ENCODE measurements at places on chromosomes 1 and 21.

DNA sequence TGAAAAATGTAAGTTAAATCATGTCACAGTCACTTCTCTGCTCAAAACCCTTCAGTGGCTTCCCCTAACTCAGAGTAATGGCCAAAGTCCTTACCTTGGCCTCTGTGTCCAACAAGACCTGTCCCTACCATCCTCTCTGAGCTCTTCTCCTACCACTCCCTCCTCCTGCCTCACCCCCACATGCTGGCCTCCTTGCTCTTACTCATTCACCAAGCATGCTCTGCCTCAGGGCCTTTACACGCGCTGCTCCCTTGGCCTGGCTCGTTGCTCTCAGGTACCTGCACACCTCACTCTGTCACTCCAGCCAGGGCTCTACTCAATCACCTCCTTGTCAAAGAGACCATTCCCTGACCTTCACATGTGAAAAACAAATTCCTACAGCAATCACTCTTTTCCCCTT lies 54.2 kb downstream of the SEC16B start:
- no peak for DNase-seq

GRCh38 chr1:200624679-200625335 lies 4.3 kb upstream of the KIF14 start:
- no peak for DNase-seq

- DNase-seq, result no peak
These were observed 18.0 kb upstream of the VSIG8 start for GRCh38 chr1:159880430-159880829.

- no peak for DNase-seq
These were observed 16.6 kb upstream of the KDF1 start for GRCh38 chr1:26976621-26977510.

- DNase-seq, result no peak
These were observed 144.0 kb downstream of the PGBD5 start for GRCh38 chr1:230282157-230282556.

DNA sequence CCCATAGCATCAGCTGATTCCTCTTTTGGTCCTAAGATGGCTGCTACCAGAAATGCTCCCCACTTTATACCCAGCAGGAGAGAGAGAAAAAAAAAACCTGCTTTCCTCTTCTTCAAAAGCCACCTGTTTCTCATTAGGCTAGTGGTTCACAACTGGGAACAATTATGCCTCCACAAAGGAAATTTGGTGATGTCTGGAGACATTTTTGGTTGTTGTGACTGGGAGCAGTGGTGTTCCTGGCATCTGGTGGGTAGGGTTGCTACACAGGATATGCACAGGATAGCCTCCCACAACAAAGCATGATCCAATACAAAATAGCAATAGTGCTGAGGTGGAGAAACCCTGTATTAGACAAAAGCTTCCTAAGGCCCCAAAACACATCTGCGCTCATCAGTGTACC lies 38.5 kb upstream of the SGIP1 start:
- no peak for DNase-seq

- DNase-seq, result no peak
These were observed 9.3 kb downstream of the DMAP1 start for GRCh38 chr1:44222397-44223186.

DNA sequence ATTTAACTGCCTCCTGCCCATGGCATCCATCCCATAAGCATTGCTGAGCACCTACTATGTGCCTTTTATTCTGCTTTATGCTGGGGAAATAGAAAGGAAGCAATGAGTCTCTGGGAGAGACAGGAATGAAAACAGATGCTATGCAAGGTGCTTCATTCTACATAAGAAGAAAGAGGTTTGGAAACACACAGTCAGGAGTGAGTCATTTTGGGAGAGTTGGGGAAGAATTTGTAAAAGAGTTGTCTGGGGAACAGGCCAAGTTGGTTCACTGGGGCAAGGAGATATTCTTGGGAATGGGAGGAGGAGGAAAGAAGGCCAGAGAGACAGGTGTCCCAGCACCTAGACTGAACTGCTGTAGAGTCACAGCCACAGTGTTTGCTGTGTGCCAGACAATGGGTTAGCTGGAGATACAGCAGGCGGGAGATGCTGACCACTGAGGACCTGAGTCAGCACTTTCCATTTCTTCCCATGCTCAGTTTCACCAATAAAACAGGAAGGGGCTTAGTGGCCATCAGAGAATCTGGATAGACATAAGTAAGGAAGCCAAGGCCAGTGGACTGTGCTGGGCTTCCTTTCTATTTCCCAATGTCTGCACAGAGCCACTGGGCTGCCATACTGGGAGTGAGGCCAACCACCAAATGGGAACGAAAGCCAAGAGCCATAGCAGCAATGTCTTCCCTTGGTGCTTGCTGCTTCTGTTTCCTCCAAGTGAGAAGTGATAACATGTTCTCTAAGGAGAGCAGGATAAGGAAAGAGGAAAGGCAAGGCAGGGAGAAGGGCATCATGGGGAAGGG lies 187.7 kb upstream of the USP24 start:
- no peak for DNase-seq

DNA sequence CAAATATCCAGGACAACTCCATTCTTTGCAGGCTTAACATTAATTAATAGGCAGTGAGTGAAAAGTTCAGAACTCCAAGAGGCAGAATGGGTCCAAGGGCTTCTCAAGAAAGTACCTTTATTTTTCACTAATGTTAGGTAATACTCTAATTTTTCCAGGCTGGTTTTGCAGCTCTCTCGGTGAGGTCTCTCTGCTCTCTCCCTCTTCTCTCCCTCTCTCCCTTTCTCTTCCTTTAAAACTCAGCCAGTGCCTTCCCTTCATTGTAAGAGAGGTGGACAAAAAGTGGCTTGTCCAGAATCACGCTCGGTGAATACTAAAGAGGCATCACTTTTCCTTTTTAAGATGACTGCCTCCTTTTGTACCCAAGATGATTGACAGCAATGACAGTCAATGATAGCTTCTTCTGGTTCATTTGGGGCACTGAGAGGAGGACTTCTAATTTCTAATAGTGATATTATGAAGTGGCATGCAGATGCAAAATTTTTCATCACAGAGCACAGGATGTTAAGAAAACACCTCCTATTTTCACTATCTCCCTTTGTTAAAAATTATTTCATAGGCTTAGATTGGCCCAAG lies 1.3 kb upstream of the CHI3L1 start:
- no peak for DNase-seq

- no peak for DNase-seq
These were observed 261.4 kb upstream of the USP24 start for GRCh38 chr1:55476445-55477015.

DNA sequence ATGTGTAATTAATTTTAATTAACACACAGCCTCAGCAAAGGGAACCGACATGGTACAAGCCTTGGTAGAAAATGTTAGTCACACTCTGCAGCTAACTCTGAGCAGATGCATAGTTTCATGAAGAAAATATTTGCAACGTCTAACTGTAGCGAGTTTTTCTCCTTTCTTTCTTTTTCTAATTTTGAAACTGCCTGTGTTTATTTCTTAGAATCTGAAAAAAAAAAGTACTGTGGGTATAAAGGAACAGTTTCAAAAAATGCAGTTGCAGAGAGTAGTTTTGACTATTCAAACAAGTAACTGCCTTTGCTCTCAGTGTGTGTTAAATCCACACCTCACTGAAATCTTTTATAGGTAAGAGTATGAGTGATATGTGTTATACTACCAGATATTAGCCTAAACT lies 149.9 kb upstream of the C1orf105 start:
- DNase-seq, result no peak

GRCh38 chr1:209652873-209653401 lies 712 bp upstream of the LAMB3 start:
- DNase-seq, result no peak

GRCh38 chr1:66383168-66383567 lies 150.8 kb upstream of the SGIP1 start:
- DNase-seq, result no peak

DNA sequence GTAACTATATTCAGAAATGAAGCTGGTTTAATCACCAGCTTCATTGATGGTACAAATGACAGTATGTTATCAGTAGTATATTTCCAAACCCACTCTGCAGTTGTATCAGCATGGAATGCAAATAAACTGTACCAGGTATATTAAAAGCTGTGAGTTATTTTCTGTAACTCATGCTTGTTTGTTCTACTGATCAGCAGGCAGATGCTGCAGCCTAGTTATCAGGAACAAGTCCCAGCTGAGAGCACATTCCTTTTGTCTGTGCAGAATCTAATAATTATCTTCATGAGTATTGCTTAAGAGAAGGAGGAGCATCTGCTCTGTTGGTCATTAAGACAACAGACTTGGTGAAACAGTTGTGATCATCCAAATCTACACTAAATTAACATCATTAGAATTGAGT lies 1331.1 kb downstream of the MRPL39 start:
- no peak for DNase-seq

DNA sequence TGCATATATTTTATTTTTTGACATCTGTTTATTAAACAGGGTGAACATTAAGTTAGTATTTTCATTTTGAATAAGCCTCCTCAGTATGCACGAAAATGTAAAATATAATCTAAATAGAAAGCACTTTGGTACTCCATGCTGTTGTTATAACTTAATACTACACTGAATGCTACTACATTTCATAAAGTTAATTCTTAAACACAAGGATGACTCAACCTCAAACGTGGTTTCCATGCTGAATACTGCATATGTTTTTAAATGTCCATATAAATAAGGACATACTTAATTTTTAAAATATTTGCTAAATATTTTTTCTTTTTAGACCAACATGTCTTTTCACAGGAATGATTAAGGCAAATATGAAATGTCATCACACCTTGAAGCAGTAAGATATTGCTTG lies 83.9 kb downstream of the USP24 start:
- DNase-seq, result no peak

- DNase-seq, result no peak
These were observed 22.8 kb downstream of the SLAMF7 start for GRCh38 chr1:160761886-160762285.
